ENCODE measurements at places on chromosomes 3 and 15. TPM values are rescaled to one million over a fixed set of nuclear protein-coding genes. Genes with fewer than 3 reads are reported as not detected.

Gene GXYLT2
- 16.1 TPM for total RNA-seq

Gene EXD1
- 0.11 TPM for total RNA-seq

Gene SKOR1
- total RNA-seq, result 0.12 TPM

Gene SMCO1
- not detected for total RNA-seq

Gene SEMA7A
- 49.2 TPM for total RNA-seq

Gene DCBLD2
- 311 TPM for total RNA-seq

Gene POPDC2
- 6.3 TPM for total RNA-seq

Gene NUSAP1
- 51.1 TPM for total RNA-seq

Gene APOD
- 0.11 TPM for total RNA-seq

Gene PLSCR4
- 18.1 TPM for total RNA-seq

Gene MCTP2
- total RNA-seq, result 4.1 TPM

Gene CCDC39
- 0.12 TPM for total RNA-seq

Gene GNB4
- total RNA-seq, result 62.5 TPM

Gene PTH1R
- total RNA-seq, result 1.00 TPM

Gene CYP1A2
- total RNA-seq, result not detected

Gene SEMA5B
- not detected for total RNA-seq
